ENCODE measurements at places on chromosomes 16 and 17.

- no peak for DNase-seq
These were observed 21.5 kb upstream of the KIFC3 start for GRCh38 chr16:57823836-57824235.

DNA sequence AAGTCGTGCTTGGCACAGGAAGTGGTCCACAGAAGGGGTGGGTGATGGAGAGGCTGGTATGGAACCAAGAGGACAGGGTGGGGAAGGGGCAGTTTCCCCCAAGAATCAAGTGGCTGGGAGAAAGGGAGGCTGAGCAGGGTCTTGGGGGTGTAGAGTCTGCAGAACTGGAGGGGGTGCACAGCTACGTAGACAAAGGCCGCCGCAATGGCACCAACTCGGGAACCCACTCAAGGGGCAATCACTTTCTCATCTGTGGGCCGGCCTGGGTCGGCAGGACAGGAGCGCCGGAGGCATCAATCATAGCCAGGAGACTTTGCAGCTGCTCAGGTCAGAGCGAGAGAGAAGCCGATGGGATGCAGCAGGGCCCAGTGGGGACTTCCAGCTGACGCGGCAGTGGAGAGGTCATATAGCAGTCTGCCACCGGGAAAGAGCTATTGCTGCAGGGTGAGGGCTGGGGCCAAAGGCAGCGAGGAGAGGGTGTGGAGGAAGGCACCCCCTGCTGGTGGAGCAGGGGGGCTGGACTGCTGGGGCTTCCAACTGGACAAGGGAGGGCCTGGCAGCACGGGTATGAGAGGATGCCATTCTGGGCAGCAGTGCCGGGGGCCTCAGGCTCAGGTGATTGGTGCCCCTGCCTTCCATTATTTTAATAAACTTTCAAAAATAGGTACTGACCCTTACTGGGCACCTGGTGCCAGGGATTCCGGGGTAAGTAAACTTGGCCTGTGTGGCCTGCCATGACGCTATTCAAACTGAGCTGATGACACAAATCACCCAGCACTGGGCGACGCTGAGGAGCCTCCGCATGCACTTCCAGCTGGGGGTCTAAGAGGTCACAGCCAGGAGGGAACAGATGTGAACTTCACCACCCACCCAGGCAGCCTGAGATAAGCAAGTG is 52.5 kb upstream of the MTSS2 start:
- no peak for DNase-seq

DNA sequence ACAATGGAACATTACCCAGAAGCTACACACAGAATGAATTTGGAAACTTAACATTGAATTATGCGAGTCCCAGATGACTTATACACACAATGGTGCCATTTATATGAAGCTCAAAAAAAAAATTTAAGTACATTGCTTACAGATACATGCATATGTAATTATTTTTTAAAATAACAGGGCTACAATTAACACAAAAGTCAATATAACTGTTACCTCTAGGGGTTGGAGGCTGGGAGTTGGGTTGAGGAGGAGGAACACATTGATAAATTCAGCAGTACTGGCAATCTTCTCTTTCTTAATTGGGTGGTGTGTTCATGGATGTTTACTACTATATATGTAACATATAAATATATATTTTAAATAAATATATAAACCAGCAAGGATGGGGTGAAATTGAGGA is 1.1 kb downstream of the ZNF23 start:
- no peak for DNase-seq

DNA sequence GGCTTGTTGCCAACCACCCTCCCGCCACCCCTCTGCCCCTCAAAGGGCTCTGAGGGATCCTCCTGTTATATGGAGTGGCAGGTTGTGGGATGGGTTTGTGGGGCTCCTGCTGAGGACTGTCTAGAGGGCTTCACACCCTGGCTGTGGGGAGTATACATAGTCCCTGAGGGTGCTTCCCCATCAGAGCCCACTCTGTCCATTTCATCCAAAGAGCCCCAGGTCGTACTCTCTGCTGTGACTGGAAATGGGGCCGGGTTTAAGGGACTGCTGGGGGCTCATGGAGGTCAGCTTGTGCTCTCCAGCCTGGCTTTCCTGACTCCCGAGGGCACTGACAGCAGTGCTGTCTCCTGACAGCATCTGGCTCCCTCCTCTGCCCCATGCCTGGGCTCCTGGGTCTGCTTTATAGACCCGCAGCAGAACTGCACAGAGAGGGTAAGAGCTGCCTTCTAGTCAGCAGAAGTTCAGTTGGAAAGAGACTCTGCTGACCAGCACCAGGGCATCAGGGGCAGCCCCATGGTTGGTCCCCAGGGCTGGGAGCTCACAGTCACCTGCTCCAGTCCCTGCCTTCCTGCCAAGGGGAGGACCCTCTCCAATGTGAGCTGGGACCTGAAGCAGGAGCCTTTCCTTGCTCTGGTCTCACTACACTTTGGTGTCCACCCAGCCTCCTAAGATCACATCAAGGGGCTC is 17.8 kb upstream of the TNS4 start:
- no peak for DNase-seq

GRCh38 chr16:83473926-83474650 is 333.7 kb upstream of the HSBP1 start:
- no peak for DNase-seq

DNA sequence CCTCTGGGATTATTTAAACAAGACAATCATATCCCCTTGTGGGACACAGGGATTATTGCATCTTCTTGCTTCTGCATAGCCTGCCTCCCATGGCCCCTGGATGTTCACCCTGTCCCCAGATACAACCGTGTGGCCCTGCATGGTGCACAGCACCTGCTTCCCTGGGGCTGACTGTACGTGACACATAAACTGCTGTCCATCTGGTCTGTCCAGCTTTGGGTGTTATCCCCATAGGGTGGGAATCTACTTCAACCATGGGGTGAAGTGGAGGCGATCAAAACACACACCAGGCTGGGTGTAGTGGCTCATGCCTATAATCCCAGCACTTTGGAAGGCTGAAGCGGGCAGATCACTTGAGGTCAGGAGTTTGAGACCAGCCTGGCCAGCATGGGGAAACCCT is 138.8 kb downstream of the XYLT1 start:
- DNase-seq = no peak

GRCh38 chr17:66717641-66718058 is 117.3 kb upstream of the CACNG5 start:
- DNase-seq = no peak

GRCh38 chr17:81644976-81645952 is 8.3 kb downstream of the TSPAN10 start:
- DNase-seq = no peak

DNA sequence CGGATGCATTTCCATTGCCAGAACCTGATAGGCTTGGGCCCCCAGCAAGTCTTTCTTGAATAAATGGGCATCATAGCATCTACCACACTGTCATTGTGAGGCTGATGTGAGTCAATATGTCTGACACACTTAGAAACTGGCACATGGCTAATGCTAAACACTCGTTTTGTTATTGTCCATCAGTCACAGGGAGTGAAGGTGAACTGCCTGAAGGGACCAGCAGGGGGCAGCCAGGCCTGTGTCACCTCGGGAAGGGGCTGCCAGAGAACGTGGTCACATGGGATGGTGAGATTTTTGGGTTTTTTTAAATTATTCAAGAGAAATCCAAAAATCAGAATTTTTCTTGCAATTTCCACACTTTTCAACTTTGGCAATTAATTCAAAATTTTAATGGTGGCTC is 831 bp upstream of the RCVRN start:
- DNase-seq = no peak

- DNase-seq = no peak
These were observed 650 bp downstream of the EPN3 start for GRCh38 chr17:50533185-50533584.

DNA sequence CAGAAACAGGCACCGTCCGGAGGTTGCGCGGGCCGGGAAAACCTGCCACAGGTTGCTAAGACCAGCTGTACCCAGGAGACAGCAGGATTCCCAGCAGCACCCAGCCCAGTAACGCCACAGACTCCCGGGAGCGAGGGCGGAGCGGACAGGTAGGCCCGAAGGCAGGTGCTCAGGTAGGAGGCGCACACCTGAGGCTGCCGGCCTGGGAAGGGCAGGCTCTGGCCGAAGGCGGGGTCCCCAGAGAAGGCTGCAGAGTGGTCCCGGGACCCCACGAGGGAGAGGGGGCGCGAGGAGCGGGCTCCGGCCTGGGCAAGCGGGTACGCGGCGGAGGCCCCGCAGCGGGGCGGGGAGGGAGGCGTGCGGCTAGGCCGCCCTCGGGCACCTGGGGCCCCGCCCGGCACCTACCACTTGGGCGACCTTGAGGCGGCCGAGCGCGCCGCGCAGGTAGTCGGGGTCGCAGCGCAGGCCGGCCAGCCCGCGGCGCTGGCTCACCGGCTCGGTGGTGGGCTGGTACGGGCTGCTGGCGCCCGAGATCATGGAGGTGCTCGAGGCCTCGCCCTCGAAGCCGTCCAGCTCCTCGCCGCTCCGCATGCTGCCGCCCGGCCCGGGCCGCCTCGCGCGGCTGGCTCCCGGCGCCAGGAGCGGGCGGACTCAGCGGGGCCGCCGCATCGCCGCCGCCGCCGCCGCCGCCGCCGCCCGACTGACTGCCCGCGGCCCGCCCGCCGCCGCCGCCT is 441 bp downstream of the CMTM4 start:
- DNase-seq = no peak

DNA sequence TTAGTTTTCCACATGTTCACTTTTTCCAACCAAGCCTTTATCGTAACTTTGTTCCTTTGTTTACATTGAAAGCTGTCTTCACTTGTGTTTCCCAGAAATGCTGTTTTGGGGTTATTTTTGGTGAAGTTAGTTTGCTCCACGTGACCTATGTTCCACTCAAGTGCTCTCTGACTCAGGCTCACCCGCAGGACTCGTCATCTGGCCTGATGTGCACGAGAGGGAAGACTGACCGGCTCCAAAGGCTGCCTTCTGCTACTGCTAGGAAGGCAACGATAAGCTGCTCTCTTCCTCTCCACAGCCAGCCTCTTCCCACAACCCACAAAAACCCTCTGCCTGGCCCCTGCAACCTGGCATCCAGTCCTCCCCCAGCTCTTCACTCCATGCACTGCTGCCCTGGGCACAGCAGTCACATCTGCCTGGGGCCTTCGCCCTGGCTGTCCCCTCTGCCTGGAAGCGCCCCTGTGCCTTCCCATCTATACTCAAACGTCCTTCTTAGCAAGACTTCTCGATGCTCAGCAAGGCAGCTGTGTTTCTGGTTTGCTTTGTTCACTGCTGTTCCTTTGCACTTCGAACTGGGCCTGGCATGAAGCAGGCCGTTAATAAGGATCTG is 28.0 kb downstream of the ZCCHC14 start:
- no peak for DNase-seq

DNA sequence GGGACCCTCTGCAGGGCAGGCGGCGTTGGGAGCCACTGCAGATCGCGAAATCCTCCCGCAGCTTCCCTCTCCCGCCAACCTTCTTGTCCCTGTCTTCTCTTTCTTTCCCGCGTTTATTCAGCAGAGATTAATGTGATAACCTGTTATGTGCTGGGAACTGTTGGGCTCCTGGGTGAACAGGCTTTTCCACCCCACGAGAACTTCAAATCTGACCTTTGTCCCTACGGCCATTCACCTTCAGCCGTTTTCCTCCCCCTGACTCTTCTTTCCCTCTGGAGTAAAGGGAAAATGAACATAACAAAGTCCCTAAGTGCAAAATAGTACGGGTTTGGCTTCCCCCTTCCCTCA is 15.2 kb upstream of the KPNA2 start:
- no peak for DNase-seq

DNA sequence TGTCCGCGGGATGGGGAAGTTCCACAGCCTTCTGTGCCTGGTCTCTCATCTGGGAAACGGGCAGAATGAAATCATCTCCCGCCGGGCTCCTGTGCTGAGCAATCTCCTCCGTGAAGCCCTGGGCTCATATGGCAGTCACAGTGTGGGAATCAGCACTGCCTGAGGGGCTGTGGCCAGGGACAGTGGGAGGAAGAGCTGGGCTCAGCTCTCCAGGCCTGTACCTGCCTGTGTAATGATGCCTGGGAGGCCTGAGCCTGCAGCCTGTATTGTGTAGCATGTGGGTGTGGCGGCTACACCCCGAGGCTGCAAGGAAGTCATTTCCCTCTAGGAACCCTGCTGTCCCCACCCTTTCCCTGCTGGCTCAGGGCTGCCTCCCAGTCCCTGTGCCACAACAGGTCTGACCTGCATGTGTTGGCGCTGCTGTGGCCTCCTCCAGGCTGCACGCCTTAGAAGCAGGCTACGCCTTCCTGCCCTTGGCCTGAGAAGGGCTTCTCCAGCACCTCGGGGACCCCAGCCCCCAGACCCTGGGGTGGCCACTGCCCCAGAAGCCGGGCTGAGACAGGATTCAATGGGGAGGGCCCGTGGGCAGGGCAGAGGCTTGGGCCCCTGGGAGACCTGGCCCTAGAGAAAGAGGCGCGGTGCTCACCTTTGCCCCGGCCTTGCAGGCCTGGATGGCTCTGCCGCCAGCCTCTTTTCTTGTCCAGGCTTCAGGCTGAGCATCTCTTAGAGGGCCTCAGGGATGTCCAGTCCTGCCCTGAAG is 2.1 kb downstream of the ITGB4 start:
- no peak for DNase-seq

GRCh38 chr16:57955572-57956188 is 15.2 kb downstream of the CNGB1 start:
- no peak for DNase-seq

DNA sequence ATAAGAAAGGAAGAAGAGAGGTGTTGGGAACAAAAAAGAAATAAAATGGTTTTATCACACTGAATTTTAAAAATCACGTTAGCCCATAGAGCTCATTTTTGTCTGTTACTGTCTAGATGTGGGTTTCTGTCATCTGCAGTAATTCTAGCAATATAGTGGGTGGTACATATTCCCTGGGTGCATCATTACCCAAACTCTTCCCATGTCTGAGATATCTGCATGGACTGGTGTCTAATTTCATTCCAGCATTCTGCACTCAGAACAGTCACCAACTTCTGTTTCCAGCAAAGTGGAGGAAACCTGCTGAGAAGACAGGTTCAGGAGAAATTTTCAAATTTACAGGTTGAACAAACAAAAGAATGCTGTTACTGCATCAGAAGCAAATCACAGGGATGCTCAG is 263.8 kb downstream of the CDH11 start:
- DNase-seq = no peak

- no peak for DNase-seq
These were observed 25.8 kb upstream of the STH start for GRCh38 chr17:45973099-45973780.
